ENCODE measurements at places on chromosomes 6 and 20.

- DNase-seq, result no peak
Measured at GRCh38 chr20:12566596-12566995, 442.2 kb upstream of the SPTLC3 start.

GRCh38 chr20:598133-598850 is 11.8 kb downstream of the TCF15 start:
- no peak for DNase-seq

DNA sequence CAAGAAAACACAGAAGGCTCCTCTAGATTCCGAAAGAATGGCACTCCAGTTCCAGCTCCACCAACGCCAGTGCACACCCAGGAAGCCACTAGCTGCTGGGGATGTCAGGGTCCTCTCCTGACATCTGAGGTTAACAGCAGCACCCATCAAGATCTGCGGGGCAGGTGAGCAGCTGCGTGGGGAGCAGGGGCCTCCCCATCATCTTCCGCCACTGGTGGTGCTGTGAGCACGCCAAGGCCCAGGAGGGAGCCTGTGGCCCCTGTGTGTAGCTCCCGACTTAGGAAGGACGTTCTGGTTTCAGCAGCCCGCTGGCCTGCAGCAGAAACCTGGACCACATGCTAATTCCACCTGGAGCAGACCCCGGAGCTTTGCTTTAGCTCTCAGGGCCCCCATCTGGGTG is 386.2 kb downstream of the TAF4 start:
- no peak for DNase-seq

- no peak for DNase-seq
Measured at GRCh38 chr6:54646069-54646950, 200.3 kb upstream of the FAM83B start.

DNA sequence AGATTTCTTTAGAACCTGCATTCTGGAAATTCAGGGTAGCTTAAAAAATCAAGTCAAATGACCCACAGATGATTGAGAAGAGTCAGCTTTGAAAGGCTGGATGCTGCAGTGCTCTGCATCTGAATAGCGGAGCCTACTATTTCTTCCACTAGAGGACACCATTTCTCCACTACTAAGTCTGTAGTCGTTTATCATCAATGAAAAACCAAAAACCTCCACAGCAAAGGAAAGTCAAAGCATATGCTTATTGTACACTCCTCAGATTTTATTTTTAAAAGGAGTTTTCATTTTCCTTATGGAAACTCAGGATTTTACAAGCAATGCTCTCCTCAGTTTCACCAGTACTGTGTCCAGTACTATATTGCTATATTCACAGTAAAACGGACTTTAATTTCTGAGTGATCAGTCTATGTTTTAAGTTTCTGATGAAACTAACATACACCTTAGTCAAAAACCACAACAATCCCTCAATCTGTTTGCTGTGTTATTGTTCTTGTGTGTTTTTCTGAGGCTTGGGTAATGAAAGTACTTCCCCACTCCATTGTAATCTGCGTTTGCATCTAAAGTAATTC is 50.5 kb upstream of the ENPP5 start:
- DNase-seq, result no peak

- no peak for DNase-seq
Measured at GRCh38 chr6:33728438-33728837, 16.9 kb upstream of the UQCC2 start.

DNA sequence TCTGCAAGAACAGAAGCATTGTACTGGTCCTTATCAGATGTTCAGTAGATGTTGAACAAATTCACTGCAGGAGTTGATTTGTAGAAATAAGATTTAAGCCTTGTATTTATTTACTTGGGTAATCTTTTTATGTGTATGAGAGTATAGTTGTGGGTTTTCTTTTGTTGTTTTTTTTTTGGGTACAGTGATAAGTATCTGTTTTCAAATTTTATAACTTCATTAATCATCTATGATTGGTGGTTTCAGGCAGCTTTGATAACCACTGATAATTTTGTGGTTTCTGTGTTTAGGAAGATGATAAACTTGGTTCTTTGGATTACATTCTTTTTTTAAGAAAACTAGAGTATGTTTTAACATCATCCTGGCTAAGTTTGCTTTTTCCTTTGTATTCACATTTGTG is 2.8 kb downstream of the AFDN start:
- DNase-seq, result no peak

DNA sequence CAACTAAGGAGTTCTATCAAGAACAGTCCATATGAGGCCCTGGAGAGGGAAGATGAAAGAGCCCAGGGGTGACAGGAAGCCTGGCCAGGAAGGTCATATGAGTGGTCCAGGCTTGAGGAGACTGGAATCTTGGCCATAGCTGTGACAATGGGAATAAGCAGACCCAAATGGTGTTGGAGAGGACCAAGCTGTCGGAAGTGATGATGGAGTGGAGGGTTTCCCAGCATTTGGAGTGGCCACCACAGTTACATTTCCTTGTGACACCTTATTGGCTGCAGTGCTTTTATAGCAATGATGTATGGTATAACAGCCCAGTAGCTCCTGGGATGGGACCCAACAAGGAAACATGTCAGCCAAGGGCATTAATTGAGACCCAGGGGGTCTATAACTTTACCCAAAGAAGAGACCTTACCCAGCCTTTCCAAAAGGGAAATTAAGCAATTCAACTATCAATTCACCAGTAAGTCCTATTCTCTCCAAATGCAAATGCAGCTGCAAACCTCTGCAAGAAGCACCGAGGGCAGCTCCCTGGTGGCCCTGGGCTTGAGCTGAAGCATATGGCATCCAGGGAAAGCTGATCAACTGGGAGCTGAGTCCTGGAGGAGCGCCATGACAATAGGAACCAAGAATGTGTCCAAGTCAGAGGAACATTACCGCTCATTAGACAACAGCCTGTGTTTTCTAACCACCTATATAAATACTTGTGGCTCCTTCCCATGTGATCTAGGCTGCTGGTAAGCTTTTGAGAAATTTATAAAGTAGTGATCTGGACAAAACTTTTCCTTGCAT is 219.4 kb downstream of the SOD2 start:
- DNase-seq, result no peak

- DNase-seq, result no peak
Measured at GRCh38 chr6:36323062-36323461, 13.6 kb downstream of the BNIP5 start.

DNA sequence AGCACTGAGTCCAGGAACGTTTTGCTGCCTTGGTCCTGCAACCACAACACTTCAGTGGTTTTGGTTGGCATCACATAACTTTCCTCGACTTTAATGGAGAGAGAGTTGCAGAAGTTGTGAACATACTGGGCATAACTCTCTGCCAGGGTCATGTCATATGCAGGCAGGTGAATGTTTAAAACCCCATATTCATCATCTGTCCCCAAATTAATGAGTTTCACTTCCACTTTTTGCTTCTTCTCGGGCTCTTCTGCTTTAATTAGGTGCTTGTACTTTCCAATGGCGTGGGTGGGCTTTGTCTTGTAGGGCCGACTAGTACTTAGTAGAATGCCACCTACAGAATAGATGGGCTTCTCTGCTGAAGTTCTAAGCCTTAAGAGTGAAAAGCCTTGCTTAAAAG is 45.2 kb upstream of the TFAP2A start:
- no peak for DNase-seq

DNA sequence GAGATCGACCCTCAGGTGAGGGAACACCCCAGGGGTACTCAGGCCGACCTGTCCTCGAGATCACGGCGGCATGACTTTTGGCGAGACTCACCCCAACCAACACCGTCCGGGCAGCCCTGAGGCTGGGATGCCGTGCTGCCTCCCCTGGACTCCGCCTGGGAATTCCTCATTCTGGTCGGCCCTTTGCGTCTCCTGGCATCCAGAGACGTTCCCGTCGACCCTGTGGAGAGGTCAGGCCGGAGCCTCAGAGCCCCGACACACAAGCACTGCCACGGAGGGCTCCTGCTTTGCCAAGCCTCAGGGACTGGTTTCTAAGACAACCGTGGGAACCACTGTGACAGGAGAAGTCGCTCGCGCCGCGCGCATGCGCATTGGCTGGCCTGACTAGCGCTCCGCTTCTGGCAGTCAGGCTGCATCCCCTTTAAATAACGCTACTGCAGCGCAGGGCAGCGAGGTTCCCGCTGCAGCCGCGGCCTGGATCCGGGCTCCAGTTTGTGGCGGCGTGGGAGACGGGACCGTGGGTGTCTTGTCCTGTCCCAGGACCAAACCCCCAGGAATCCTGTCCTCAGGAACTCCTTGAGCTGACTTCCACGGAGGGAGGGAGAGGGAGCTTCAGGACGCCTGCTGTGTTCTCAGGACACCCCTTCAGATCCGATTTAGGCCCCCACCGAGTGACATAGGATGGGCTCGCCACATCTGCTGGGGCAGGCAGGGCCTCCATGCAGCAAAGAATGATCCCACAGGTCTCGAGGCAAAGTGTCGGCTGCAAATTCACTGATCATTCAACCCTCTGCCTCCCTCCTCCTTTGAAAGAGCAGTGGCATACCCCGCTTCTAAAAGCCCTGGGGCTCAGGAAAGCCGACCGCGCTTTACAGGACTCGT is 163.2 kb upstream of the ZNF337 start:
- DNase-seq, result peak; percentile 66

DNA sequence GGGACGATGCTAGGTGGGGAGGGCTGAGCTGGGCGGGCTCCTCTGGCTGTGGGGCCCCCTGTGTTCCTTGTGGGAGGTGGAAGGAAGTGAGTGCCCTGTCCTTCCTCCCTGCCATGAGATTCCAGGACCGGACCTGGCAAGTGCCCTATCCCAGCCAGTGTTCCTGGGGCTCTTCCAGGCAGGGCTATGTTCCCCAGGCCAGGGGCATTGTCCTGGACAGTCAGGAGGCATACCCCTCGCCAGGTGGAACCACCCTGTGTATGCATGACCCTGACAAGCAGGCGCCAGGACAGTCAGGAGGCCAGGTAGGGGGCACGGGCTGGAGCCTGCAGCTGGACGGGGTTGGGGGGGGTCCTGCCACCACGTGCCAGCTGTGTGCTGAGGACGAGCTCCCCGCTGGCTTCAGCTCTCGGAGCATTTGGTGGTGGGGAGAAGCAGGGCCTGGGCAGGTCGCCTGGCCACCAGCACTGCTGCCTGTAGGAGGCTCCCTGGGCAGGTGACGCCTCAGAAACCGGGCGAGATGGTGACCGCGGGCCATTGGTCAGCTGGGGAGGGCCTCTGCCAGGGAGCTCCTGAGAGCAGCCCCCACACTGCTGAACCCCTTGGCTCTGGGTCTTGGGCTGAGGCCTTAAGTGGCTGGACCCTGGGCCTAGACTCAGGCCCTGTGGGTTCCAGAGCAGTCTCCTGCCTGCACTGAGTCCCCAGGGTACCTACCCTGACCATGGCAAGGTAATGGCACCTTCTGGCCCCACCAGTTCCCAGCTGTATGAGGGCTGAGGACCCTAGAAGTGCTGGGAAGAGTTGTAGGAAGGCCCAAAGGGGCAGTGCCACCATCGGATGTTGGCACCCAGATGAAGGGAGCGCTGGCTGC is 694 bp downstream of the SLC17A9 start:
- DNase-seq, result no peak

DNA sequence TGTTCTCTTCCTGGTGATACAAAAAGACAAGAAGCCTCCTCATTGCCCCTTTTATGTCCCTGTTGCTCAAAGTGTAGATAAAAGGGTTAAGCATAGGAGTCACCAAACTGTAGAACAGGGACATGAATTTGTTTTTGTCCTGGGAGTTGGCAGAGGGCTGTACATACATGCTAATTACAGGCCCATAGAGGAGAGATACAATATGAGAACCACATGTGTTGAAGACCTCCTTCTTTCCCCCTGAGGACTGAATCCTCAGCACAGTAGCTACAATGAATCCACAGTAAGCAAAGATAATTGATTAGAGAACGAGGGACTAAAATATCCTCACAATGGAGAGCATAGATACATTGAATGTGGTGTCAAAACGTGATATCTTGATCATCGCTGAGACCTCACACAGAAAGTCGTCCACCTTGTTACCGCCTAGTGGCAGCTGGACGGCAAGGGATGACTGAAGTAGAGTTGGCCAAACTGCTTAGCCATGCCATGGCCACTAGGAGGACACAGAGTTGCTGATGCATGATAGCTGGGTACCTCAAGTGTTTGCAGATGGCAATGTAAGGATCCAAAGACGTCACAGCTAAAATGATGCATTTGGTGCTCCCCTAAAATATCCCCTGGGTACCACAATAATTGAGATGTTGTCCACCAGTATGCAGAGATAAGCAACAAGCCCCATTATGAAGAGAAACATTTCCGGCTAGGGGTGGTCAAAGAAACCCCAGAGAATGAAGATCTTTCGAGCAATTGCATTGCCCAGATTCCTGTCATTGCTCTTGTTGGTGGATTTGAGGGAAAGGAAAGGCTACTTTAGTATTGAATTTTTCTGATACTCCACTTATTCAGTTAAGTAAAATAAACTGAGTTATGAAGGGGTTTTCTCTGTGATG is 15.0 kb downstream of the OR2B3 start:
- no peak for DNase-seq

DNA sequence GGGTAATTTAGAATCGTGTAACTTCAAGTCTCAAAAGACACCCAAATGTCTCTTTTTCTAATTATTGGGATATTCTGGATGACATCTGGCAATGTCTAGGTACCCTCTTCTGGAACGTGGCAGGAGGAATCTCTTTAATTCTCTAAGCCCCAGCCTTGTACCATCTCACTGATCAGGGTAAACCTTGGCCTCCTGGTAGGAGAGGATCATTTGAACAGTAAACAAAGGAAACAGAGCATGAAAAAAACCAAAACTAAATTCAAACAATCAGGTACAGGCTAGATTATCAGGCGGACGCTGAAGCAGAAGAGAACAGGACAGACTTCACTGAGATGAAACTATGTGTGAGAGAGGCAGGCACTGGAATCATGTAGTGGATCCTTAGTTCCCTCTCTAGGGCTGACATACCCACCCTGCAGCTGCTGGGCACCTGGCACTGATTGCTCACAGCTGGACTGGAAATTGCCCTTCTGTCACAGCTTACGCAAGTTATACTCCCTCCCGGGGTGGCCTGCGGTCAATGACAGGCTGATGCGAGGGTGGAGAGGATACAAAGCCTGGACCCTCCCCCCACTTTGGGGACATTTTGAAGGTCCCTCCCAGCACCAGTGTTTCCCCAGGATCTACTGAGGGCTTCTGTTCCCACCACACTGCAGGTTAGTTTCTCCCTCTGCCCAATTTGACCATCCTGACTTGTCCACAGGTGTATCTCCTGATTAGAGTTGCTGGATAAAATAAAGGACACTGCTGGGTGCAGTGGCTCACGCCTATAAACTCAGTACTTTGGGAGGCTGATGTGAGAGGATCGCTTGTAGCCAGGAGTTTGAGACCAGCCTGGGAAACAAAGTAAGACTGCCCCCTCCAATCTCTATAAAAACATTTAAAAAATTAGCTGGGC is 20.6 kb upstream of the ZBTB24 start:
- no peak for DNase-seq

- no peak for DNase-seq
Measured at GRCh38 chr6:146331013-146331412, 212.6 kb upstream of the RAB32 start.

DNA sequence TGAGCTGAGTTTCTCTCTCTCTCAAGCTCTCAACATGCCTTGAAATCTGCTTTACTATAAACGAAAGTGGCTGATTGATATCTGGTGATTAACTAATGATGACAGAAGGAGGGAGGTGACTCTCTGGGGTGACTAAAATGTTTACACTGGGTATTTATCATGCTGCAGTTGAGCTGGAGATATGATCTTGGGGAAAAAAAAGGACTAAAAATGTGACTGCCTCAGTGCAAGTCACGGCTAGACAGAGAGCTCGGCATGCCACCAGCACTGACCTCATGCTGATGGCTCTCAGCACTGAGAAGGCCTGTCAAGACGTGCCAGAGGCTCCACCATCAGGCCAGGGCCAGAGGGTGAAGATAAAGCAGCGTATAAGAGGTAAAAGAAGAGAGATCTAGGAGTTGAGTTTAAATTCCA is 103.1 kb upstream of the SPACA1 start:
- DNase-seq, result no peak

GRCh38 chr20:36154700-36155628 is at the start of gene EPB41L1:
TSS of gene EPB41L1 (plus strand) at chr20:36154740. CDS start at chr20:36173778, 19,038 bp downstream.
- DNase-seq, result no peak

- no peak for DNase-seq
Measured at GRCh38 chr6:89555031-89555430, 83.5 kb downstream of the LYRM2 start.

Data from GOT3 (cell line).